Stomach (tissue), 19 donors: ENCODE measurements at places on chromosomes 6 and 20. TPM values are rescaled to one million over a fixed set of nuclear protein-coding genes. Genes with fewer than 3 reads are reported as not detected.
A peak's percentile ranks its signal among the peaks of the same experiment; 100 is the strongest.

Gene POM121L2
- total RNA-seq: not detected

Gene PPP1R3G
- total RNA-seq: 1.3 TPM

Gene BPIFB1
- total RNA-seq: 20.2 TPM

Gene FAM162B
- not detected for total RNA-seq

DNA sequence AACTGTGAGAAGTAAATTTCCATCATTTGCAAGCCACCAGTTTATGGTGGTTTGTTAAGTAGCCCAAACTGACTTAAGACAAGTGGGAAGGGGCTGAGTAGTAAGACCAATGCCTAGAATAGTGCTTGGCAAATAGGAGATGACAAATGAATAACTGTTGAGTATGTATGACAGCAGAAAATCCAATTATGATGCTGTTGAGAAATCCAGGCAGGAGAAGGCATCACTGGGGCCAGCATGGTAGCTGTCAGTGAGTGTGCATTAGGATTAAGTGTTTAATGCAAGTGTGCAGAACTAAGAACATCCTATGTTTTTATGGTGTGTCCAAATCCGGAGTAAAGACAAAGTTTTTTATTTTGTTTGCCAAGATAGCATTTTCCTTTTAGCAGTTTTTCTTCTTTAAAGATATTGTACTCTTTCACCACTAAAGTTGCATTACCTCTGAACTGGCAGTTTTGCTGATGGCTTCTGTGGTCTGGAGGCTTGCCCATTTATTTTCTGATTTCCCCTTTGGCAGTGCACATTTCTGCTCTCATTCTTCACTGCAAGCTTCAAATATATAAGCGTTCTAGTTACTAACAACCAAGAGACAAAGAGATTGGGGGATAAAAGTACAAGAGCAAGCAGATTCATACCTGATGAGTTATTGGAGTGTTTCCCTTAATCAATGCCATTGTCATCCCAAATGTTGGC, 289.7 kb downstream of the KCNQ5 start:
- H3K27ac ChIP-seq: no peak overlapping the region
- H3K36me3 ChIP-seq: no peaks in the 10 kb centered on the region
- DNase-seq: no peak
- no peaks in the 10 kb centered on the region for H3K27me3 ChIP-seq

- H3K4me3 ChIP-seq: no peak overlapping the region
- DNase-seq: no peak
Observed at GRCh38 chr6:70616728-70617260, 50.1 kb downstream of the SDHAF4 start.

- no peak overlapping the region for H3K27ac ChIP-seq
- H3K4me1 ChIP-seq: peaks cover 56% of the 10 kb centered on the region
- no peak overlapping the region for H3K4me3 ChIP-seq
- DNase-seq: peak; percentile 26
- H3K27me3 ChIP-seq: no peaks in the 10 kb centered on the region
Observed at GRCh38 chr20:37298190-37298939, 8.9 kb downstream of the MANBAL start.

GRCh38 chr20:17782768-17783167, 83.0 kb downstream of the BANF2 start:
- no peak for DNase-seq
- no peak overlapping the region for H3K27ac ChIP-seq
- H3K4me1 ChIP-seq: peaks cover 11% of the 10 kb centered on the region

DNA sequence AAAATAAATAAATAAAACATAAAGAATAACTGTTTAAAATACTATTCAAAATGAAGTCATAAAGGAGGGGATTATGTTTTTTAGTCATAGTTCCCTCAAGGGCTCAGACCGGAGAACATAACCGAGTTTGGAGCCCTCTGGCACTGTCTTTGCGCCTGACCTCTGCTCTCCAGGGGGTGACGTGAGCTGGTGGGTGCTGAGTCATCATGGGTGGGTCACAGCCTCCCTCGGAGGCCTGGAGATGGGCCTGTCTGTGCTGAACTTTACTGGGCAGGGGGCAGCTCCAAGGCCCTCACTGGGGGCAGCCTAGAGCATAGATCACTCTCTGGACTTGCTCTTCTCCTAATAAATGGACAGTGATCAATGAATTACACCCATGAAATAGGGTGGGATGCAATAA, 3.1 kb upstream of the MAVS start:
- no peak overlapping the region for H3K4me3 ChIP-seq
- H3K36me3 ChIP-seq: no peaks in the 10 kb centered on the region
- no peak for DNase-seq
- H3K27ac ChIP-seq: no peak overlapping the region

- no peak overlapping the region for H3K4me3 ChIP-seq
- H3K27me3 ChIP-seq: peaks cover 42% of the 10 kb centered on the region
- no peaks in the 10 kb centered on the region for H3K36me3 ChIP-seq
- no peak overlapping the region for H3K27ac ChIP-seq
Observed at GRCh38 chr20:3081641-3082040, 2.9 kb downstream of the AVP start.
